ENCODE measurements at places on chromosomes 3 and 15.

- no peak for DNase-seq
Observed at GRCh38 chr15:57509126-57509525, 82.6 kb upstream of the MYZAP start.

DNA sequence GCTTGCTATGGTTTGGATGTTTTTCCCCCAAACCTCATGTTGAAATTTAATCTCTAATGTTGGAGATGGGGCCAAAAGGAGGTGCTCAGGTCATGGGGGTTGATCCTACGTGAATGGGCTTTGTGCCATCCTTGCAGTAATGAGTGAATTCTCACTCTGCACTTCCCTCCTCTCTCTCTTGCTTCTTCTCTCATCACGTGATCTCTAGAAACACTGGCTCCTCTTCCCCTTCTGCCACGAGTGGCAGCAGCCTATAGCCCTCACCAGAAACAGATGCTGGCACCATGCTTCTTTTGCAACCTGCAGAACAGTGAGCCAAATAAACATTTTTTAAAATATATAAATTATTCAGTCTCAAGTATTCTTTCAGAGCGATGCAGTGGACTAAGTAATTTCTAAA is 13.3 kb upstream of the PLSCR1 start:
- DNase-seq: no peak

DNA sequence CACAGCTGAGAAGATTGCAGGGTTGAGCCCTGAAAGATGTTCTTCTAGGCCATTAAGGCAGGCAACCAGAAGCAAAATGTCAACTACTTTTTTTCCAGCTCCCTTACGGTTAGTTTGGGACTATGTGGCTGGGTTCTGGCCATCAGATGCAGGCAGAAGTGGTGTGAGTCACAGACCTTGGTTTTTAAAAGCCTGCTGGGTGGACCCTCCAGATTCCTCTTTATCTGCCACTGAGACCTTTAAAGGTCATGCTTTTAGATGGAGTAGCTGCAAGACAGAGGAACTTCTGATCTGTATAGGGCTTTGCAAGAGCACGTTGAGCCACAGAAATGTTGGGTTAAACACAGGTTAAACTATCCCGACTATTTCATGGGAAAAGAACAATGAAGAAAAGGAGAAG is 102.9 kb downstream of the CHST2 start:
- DNase-seq: no peak

DNA sequence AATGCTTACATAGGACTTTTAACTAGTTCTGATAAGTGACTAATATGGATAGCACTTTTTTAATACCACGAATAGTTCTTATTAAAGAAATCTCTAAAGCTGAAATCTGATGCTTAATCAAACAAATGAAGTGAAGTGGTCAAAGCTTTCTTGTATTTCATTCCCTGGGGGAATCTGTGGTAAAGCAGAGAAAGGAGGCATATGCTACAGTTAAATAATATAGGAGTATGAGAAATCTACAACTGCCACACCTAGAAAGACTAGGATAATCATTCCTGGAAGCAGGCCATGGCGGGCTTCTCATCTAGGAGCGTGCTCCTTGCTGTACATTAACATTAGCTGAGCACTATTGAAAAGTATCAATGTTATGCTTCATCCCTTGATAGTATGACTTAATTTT is 835.7 kb downstream of the OTOL1 start:
- DNase-seq: no peak

DNA sequence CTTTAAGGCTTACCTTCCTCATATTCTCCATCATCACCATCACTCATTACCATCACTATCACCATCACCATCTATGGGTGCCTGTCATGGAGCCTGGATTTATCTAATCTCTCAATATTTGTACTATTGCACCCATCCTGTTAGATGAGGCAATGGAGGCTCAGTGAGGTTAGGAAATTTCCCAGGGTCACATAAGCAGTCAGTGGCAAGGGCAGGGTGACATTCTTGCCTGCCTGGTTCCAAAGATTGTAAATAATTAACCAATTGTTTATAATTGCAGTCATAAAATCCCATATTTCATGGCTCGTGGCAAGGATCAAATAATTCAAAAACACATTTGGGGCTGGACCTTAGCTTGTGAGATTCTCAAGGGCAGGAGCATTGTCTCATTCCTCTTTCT is 55.2 kb downstream of the MGLL start:
- DNase-seq: no peak

- DNase-seq: no peak
Observed at GRCh38 chr15:59290295-59291212, 82.1 kb downstream of the MYO1E start.

- DNase-seq: no peak
Observed at GRCh38 chr3:94794563-94794962, 731.7 kb downstream of the NSUN3 start.

- DNase-seq: no peak
Observed at GRCh38 chr3:159005137-159005536, 203.3 kb downstream of the MFSD1 start.

- no peak for DNase-seq
Observed at GRCh38 chr15:39574427-39574826, 6.5 kb upstream of the THBS1 start.

- no peak for DNase-seq
Observed at GRCh38 chr3:42865256-42865655, 10.4 kb downstream of the CYP8B1 start.

DNA sequence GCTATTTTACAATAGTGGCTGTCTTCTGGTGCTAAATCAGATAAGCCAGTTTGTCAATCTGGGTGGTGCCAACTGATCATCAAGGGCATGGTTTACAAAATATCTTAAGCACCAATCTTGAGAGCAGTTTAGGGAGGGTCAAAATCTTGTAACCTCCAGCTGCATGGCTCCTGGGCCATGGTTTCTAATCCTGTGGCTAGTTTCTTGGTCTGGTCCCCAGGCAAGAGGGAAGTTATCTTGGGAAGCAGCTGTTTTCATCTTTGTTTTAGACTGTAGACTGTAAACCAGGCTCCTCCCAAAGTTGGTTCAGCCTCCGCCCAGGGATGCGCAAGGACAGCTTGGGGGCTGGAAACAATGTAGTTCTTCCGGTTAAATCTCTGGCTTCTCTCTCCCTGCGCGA is 166.8 kb downstream of the IL1RAP start:
- DNase-seq: no peak

GRCh38 chr3:11641683-11642430 is 1.9 kb downstream of the VGLL4 start:
- DNase-seq: no peak

GRCh38 chr3:114155370-114155821 is 23.5 kb downstream of the DRD3 start:
- no peak for DNase-seq

GRCh38 chr3:66722675-66723074 is 221.9 kb upstream of the LRIG1 start:
- no peak for DNase-seq

All from activated naive CD4-positive, alpha-beta T cell (primary cell).